T-helper 17 cell (primary cell): ENCODE measurements at places on chromosomes 5 and 9. TPM values are rescaled to one million over a fixed set of nuclear protein-coding genes. Genes with fewer than 3 reads are reported as not detected.

DNA sequence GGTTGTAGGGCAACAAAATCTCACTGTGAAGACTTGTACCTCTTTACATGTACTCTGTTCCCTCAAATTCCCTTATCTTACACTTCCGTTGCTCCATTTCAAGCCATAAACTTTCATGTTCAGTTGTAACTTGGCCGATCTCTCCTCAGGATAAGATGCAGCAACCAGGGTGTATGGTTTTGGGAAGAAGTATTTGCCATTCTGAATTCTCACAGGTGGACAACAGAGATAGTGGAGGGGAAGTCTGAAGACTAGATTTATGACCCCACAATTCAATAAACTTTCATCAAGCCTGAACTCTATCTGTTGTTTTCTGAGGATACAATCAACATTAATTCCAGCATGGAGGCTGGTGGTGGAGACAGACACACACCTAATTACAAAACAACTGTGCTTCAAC is 27.5 kb downstream of the GOLGA1 start:
- H3K27ac ChIP-seq = no peak overlapping the region
- peaks cover 19% of the 10 kb centered on the region for H3K36me3 ChIP-seq

DNA sequence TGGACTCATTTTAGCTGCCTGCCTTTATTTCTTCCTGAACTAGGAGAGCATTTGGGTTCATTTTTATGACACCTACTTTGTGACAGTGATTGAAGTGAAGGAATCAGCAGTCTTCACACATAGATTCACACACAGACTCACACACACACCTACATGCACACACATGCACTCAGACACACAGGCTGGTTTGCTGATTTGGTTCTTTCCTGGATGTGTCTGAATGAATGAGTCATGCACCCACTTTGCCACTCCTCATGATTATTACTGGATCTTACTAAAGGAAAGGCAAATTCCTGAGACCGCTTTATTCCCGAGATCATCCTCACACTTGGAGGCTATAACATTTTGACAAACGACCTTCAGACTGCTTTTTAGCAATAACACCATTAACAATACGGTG is 529.5 kb downstream of the AGTPBP1 start:
- H3K27ac ChIP-seq = no peak overlapping the region
- no peak for DNase-seq
- H3K4me1 ChIP-seq = no peaks in the 10 kb centered on the region
- no peaks in the 10 kb centered on the region for H3K36me3 ChIP-seq

GRCh38 chr9:99437145-99437544 is 215.1 kb downstream of the SEC61B start:
- H3K4me1 ChIP-seq = no peaks in the 10 kb centered on the region
- H3K27me3 ChIP-seq = peaks cover 15% of the 10 kb centered on the region
- no peak for DNase-seq
- H3K27ac ChIP-seq = no peak overlapping the region
- no peak overlapping the region for H3K4me3 ChIP-seq

- no peaks in the 10 kb centered on the region for H3K27me3 ChIP-seq
- no peak for DNase-seq
- H3K36me3 ChIP-seq = peaks cover 6% of the 10 kb centered on the region
- H3K27ac ChIP-seq = peak overlapping the region; percentile 68
These were observed 67.9 kb downstream of the STK10 start for GRCh38 chr5:172119921-172120688.

DNA sequence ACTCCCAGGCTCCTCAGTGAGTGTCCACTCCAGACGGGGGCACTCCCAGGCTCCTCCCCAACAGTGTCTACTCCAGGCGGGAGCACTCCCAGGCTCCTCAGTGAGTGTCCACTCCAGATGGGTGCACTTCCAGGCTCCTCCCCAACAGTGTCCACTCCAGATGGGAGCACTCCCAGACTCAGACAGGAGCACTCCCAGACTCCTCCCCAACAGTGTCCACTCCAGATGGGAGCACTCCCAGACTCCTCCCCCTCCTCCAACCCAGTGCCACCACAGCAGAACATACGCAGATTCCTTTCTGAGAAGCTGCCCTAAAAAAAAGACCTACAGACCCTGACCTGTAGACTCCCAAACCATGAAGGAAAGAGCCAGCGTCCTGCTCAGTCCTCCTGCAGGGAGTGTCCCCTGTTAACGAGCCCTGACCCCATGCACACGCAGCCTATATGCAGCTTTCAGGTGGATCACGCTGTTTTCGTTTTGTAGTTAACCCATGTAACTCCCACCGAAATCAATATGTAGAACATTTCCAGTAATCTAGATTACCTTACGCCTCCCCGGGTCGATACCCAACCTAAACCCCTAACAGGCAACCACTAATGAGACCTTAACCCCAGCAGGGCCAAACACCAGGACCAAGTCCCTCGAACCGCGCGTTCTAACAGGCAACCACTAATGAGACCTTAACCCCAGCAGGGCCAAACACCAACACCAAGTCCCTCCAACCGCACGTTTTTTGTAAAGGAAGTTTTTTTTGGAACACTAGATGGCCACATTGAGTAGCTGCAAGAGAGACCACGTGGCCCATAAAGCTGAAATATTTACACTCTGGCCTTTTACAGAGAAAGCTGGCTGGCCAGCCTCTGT is 15.7 kb downstream of the PNPLA7 start:
- no peaks in the 10 kb centered on the region for H3K36me3 ChIP-seq
- H3K27me3 ChIP-seq = no peaks in the 10 kb centered on the region
- no peak for DNase-seq
- peak overlapping the region; percentile 86 for H3K27ac ChIP-seq

DNA sequence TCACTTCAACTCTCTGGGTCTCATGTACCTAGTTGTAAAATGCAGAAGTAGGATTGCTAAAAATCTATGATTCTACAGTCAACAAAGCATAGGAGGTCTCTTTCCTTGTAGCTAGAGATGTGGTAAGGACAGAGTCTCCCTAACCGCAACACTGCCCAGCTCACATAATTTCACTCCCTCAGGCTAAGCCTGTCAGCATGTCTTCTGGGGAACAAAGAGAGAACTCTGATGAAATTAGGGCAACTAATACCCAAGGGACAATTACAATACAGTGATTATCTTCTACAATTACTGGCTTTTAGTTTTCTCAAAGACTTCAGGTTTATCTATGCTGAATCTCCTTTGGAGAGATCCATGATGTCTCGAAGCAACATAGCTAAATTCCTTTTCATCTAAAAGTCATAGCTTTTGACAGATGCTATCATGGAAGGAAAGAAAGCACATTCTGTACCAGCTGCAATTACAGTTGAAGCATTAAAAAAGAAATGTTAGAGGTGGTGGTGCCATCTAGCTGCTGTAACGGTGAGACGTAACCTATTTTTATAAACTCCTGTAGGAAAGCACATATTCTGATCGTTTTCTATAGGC is 141.1 kb upstream of the TARS1 start:
- DNase-seq = no peak
- no peaks in the 10 kb centered on the region for H3K36me3 ChIP-seq
- no peak overlapping the region for H3K27ac ChIP-seq
- no peaks in the 10 kb centered on the region for H3K27me3 ChIP-seq
- H3K4me1 ChIP-seq = peaks cover 5% of the 10 kb centered on the region

DNA sequence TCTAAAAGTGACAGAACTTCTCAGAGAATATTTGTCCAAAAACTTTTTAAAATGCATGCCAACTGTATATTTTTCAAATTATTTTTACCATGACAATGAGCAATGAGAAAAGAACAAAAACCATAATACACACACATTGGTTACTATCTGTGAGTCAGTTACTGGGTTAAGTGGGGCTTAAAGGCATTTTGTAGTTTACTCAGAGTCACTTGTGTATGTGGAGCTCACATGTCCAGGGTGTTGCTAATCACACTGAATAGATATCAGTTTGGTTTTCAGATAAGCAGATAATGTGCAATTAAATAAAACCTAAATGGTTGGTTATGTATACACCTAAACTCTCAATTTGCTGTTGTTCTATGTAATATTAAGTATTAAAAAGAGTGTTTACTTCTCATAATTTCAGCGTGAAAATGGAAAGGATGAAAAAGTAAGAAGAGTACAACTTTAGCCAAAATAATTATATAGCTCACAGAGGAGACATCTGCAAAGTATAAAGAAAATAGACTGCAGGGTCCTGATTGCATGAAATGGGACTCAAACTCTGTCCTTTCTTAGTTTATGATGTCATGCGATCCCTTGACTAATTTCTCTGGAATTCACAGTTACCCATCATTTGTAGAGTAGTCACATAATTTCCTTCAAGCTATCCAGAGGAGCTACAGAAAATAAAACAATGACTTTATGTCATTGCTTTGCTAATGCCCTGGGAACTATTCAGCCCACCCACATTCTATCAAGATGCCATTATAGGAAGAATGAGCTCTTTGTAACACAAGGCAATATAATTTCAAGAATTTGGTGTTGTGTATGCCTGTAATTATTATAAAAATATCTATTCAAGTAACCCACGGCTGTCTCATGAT is 388.0 kb upstream of the ZNF608 start:
- no peaks in the 10 kb centered on the region for H3K36me3 ChIP-seq
- H3K27ac ChIP-seq = no peak overlapping the region
- no peaks in the 10 kb centered on the region for H3K4me1 ChIP-seq
- DNase-seq = no peak
- no peak overlapping the region for H3K4me3 ChIP-seq

- no peak for DNase-seq
- peaks cover 5% of the 10 kb centered on the region for H3K27me3 ChIP-seq
- no peak overlapping the region for H3K27ac ChIP-seq
- no peak overlapping the region for H3K4me3 ChIP-seq
These were observed 272.2 kb downstream of the KIF4B start for GRCh38 chr5:155285706-155286105.

DNA sequence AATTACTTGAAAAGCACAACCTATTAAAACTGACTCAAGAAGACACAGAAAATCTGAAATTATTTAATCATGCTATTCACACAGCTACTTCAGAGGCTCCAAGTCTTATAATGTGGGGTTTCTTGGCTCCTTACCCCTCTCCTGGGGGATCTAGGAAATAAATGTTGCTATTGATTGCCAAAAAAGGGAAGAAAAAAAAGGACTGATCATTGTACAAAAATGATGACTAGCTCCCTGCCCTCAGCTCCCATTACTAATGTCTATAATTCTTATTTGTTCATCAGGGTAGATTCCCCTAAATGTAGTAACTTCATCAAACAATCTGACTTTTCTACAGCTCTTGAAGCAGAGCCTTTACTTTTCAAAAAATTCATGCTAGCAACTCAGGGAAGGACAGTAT is 3.3 kb upstream of the SMC5 start:
- no peaks in the 10 kb centered on the region for H3K27me3 ChIP-seq
- DNase-seq = no peak
- H3K4me1 ChIP-seq = peaks cover 22% of the 10 kb centered on the region

DNA sequence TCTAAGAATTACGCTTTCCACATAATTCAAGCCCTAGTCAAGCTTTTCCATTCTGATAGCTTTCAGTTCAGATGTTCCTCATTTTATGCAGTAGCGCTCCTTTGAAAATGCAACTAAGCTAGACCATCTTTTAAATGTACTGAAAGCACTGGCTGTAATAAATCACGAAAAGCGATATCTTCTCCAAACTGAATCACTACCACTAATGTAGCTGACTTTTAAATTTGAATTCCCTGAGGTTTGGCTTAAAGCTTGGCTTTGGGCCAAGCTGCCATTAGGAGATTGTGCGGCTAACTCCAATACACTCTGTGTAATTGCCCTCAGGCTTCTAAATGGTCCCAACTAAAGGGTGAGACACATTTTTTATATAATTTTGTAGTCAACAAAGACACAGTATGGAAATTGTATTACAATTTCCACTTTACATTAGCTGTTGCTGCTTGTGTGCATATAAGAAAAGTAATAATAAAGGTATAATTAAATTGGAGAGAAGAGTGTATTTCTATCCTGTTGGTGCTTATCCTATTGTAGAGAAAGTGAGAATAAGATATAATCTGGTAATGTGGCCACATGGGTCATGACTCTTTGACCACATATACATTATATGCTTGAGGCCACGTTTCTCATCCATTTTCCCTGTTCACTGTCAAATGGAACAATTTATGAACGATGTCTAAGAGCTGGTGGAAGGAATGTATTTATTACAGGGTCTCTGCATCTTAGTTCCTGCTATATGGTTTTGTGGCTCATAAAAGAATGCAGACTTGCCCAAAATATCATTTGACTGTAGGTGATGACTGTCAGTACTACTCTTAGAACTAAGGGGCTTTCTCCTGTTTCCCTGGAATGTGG is 118.7 kb upstream of the TAF11L2 start:
- H3K4me1 ChIP-seq = no peaks in the 10 kb centered on the region
- no peaks in the 10 kb centered on the region for H3K27me3 ChIP-seq
- no peak overlapping the region for H3K4me3 ChIP-seq
- H3K36me3 ChIP-seq = no peaks in the 10 kb centered on the region
- DNase-seq = no peak

DNA sequence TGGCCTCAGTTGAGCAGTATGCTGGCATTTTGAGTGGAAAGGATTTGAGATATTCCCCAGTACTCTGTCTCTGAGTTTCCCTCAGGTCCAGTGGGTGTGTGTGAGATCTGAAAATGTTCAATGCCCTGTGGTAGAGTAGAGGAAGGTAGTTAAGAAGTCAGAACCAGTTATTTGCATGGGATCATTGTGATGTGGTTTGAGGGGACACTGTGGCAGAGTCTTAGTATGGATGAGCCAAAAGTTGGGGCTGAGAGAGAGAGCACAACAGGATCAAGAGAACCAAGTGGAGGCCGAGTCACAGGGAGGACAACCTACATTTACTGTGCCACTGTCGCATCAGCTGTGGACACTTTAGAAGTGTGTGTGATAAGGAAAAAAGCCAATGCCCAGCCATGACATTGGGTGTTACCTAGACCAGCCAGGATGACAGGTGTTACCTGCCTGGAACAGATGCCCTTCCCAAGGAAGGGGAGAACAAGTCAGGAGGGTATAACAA is 128.9 kb upstream of the IL12B start:
- H3K36me3 ChIP-seq = peaks cover 2% of the 10 kb centered on the region
- H3K4me1 ChIP-seq = peaks cover 15% of the 10 kb centered on the region
- peak overlapping the region; percentile 1 for H3K27ac ChIP-seq
- H3K27me3 ChIP-seq = peaks cover 25% of the 10 kb centered on the region
- DNase-seq = no peak

Gene CDH9
- total RNA-seq = not detected

Gene DDX4
- not detected for total RNA-seq

Gene ZNF483
- total RNA-seq = 21.4 TPM

Gene FAXDC2
- total RNA-seq = 36.8 TPM

Gene ANKRD33B
- total RNA-seq = 13.9 TPM

Gene BAAT
- total RNA-seq = not detected

Gene PDZD2
- 3.0 TPM for total RNA-seq

Gene C6
- total RNA-seq = not detected

Gene MOB3B
- total RNA-seq = 0.42 TPM
